Endothelial cell of umbilical vein (primary cell): ENCODE measurements at places on chromosomes 6 and 20.

- no peak overlapping the region for H3K27ac ChIP-seq
- no peak overlapping the region for H3K4me3 ChIP-seq
- peaks cover 29% of the 10 kb centered on the region for H3K36me3 ChIP-seq
- DNase-seq = peak; percentile 74
- H3K4me1 ChIP-seq = peaks cover 7% of the 10 kb centered on the region
- H3K27me3 ChIP-seq = no peaks in the 10 kb centered on the region
These were observed 12.5 kb downstream of the CDC5L start for GRCh38 chr6:44399991-44400390.

GRCh38 chr20:11891776-11892545 lies 25.7 kb upstream of the BTBD3 start:
- DNase-seq = peak; percentile 79
- no peaks in the 10 kb centered on the region for H3K36me3 ChIP-seq
- H3K27me3 ChIP-seq = no peaks in the 10 kb centered on the region
- peak overlapping the region; percentile 62 for H3K27ac ChIP-seq
- H3K4me1 ChIP-seq = peaks cover 19% of the 10 kb centered on the region

GRCh38 chr6:108091288-108091687 lies 16.7 kb upstream of the OSTM1 start:
- peaks cover 3% of the 10 kb centered on the region for H3K27me3 ChIP-seq
- H3K4me1 ChIP-seq = no peaks in the 10 kb centered on the region
- DNase-seq = no peak
- H3K36me3 ChIP-seq = no peaks in the 10 kb centered on the region
- H3K4me3 ChIP-seq = no peak overlapping the region

DNA sequence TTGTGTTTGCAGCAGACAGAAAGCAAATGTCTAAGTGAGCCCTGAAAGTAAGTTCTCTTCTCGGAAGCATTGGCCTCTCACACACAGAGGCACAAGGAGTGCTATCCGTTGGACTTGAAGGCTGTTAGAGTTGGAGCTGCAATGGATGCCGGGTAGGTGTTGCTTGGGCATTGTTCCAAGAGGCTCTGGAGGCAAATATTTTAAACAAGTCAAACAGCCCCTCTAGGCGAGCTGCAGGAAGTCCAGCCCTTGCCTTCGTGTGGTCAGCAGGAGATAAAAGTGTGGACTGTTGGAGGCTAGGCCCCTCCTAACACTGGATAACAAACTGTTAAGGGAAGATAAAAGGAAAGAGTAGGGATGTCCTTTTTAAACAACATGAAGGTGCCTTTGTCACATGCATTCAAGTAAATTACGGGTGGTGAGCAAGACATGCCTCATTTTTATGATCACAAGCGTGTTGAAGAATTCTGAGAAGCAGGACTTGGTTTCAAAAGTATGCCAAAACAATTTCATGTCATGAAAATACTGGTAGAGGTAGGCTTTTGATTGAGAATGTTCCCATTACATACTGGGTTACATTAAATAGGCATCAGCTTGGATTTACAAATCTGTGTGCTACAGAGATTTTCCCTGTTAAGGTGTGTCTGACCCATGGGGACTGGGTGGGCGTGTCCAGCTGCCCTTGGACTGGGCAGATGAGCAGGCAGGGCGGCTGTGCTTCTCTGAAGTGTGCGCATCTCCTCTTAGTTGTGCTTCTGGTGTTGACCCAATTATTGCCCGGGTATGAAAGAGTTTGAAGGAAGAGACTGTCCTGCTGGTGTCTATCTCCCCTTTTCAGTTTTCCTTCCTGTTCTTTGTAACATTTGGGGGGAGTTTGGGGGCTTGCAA lies 57.5 kb downstream of the RREB1 start:
- peaks cover 9% of the 10 kb centered on the region for H3K4me1 ChIP-seq
- no peak overlapping the region for H3K4me3 ChIP-seq
- no peak for DNase-seq
- no peaks in the 10 kb centered on the region for H3K27me3 ChIP-seq
- no peaks in the 10 kb centered on the region for H3K36me3 ChIP-seq
- no peak overlapping the region for H3K27ac ChIP-seq

- no peak overlapping the region for H3K27ac ChIP-seq
- no peak for DNase-seq
- H3K27me3 ChIP-seq = no peaks in the 10 kb centered on the region
- no peak overlapping the region for H3K4me3 ChIP-seq
- H3K4me1 ChIP-seq = peaks cover 37% of the 10 kb centered on the region
These were observed 212.0 kb upstream of the DTNBP1 start for GRCh38 chr6:15874821-15875220.

GRCh38 chr6:37077905-37078296 lies 72.4 kb downstream of the FGD2 start:
- no peaks in the 10 kb centered on the region for H3K36me3 ChIP-seq
- H3K27ac ChIP-seq = no peak overlapping the region
- no peak for DNase-seq
- no peaks in the 10 kb centered on the region for H3K4me1 ChIP-seq
- no peak overlapping the region for H3K4me3 ChIP-seq

DNA sequence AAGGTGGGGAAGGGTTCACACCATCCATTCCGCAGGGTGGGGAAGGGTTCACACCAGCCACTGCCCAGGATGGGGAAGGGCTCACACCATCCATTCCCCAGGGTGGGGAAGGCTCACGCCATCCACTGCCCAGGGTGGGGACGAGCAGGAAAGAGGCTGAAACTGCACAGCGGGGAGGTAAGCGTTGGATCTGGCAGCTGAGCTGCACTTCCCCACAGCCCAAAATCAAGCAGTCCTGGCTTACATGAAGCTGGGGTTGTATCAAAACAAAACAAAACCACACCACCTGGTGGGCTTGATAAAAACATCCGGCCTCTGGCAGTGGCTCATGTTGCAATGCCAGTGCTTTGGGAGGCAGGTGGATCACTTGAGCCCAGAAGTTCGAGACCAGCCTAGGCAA lies 268.5 kb downstream of the TAF4 start:
- H3K4me1 ChIP-seq = no peaks in the 10 kb centered on the region
- no peak overlapping the region for H3K27ac ChIP-seq

- H3K4me3 ChIP-seq = no peak overlapping the region
- no peak for DNase-seq
- no peaks in the 10 kb centered on the region for H3K27me3 ChIP-seq
- peaks cover 13% of the 10 kb centered on the region for H3K4me1 ChIP-seq
- no peak overlapping the region for H3K27ac ChIP-seq
These were observed 43.5 kb downstream of the ZFAND3 start for GRCh38 chr6:37862992-37863391.

- no peak overlapping the region for H3K4me3 ChIP-seq
- H3K36me3 ChIP-seq = no peaks in the 10 kb centered on the region
- peaks cover 8% of the 10 kb centered on the region for H3K27me3 ChIP-seq
These were observed 5.3 kb upstream of the BPIFB1 start for GRCh38 chr20:33277471-33278441.

DNA sequence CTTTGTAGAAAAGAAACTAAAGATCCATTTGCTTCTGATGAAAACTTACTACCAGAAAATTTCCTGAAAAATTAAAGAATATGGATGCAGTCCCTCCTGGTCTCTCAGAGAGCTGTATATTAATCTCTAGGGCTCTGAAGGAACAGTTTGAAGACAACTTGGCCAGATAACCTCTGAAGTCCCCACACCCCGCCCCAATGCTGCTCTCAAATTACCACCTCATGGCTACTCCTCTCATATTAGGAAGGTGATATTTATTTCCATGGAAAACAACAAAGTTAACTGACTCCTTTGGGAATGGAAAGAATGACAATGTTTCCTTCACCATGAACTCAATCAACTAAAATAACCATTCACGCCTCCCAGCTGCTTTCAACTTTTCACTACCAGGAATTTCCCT lies 408.4 kb upstream of the FLRT3 start:
- no peaks in the 10 kb centered on the region for H3K27me3 ChIP-seq
- H3K4me1 ChIP-seq = no peaks in the 10 kb centered on the region
- H3K27ac ChIP-seq = no peak overlapping the region
- DNase-seq = no peak
- no peaks in the 10 kb centered on the region for H3K36me3 ChIP-seq

- H3K4me1 ChIP-seq = no peaks in the 10 kb centered on the region
- H3K4me3 ChIP-seq = no peak overlapping the region
- no peaks in the 10 kb centered on the region for H3K27me3 ChIP-seq
- H3K27ac ChIP-seq = no peak overlapping the region
- no peaks in the 10 kb centered on the region for H3K36me3 ChIP-seq
These were observed 85.6 kb upstream of the KHDRBS2 start for GRCh38 chr6:62371453-62372210.

GRCh38 chr6:105645958-105646357 lies 243.1 kb upstream of the PREP start:
- no peaks in the 10 kb centered on the region for H3K27me3 ChIP-seq
- H3K4me3 ChIP-seq = no peak overlapping the region
- no peaks in the 10 kb centered on the region for H3K4me1 ChIP-seq
- no peaks in the 10 kb centered on the region for H3K36me3 ChIP-seq

DNA sequence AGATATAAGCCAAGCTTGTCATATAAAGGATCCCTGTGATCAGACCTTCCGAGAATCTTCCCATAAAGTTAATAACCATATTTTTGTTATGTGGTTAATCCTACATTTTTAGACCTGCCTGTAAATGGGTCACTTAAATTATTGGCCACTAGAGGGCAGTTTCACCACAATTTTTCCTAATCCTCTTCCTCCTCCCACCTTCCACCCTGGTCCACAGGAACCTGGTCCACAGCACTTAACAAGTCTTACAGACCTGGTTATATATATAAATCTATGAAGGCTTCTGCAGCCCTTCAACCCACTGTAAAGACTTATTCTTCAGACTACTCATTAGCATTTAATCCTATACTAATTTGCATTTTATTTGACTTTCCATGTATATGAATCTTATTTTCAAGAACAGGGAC lies 28.3 kb downstream of the MRS2 start:
- no peaks in the 10 kb centered on the region for H3K4me1 ChIP-seq
- no peaks in the 10 kb centered on the region for H3K27me3 ChIP-seq
- no peak overlapping the region for H3K4me3 ChIP-seq
- peak; percentile 55 for DNase-seq

DNA sequence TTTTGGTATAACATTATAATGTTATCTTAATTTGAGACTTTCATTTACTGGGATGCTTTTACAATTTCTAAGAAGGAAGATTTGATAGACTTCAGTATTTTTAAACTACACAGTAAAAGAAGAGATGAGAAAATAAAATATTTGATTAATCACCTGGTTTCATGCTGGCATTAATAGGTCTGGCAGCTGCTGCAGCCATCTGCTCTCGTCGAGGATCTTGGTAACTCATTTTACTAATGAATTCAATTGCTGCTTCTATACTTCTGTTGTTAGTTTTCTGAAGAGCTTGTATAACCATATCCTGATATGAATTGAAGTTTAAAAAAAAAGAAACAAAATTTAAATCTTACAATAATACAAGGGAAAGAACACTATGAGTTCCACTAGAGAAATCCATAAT lies 23.0 kb downstream of the LATS1 start:
- no peak overlapping the region for H3K27ac ChIP-seq
- no peak for DNase-seq
- H3K27me3 ChIP-seq = no peaks in the 10 kb centered on the region
- H3K4me1 ChIP-seq = no peaks in the 10 kb centered on the region
- H3K36me3 ChIP-seq = peaks cover 4% of the 10 kb centered on the region

DNA sequence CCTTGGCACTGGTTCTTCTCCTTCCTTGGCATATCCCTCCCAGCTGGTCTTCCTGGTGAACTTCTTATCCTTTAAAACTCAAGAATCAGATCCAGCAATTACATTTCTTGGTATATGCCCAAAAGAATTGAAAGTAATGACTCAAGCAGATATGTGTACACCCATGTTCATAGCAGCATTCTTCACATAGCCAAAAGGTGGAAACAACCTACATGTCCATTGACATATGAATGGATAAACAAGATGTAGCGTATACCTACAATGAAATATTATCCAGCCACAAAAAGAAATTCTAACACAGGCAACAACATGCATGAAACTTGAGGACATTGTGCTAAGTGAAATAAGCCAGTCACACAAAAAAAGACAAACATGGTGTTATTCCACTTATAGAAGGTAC lies 103.7 kb upstream of the NT5E start:
- DNase-seq = no peak
- H3K4me1 ChIP-seq = no peaks in the 10 kb centered on the region
- H3K27me3 ChIP-seq = peaks cover 2% of the 10 kb centered on the region
- no peaks in the 10 kb centered on the region for H3K36me3 ChIP-seq
- H3K27ac ChIP-seq = no peak overlapping the region

DNA sequence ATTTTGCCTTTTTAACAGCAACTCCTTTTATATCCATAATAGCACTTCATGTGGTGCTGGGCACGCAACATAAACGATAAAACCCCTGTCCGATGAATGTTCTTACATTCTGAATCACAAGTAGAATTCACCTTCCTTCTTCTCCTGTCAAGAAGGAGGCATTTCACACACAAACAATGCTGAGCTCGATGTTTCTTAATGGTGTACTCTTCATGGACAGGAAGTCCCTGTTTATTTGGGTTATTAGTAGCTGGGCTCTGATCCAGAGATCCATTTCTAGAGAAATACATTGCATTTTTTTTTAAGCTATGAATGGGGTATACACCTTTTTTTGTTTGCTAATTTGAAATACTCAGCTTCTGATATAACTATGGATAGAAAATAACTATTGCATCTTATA lies 82.4 kb downstream of the PPP1R3G start:
- no peaks in the 10 kb centered on the region for H3K36me3 ChIP-seq
- no peaks in the 10 kb centered on the region for H3K27me3 ChIP-seq
- no peak overlapping the region for H3K4me3 ChIP-seq
- H3K27ac ChIP-seq = no peak overlapping the region

- no peaks in the 10 kb centered on the region for H3K27me3 ChIP-seq
- DNase-seq = no peak
- no peaks in the 10 kb centered on the region for H3K4me1 ChIP-seq
- no peak overlapping the region for H3K27ac ChIP-seq
- no peaks in the 10 kb centered on the region for H3K36me3 ChIP-seq
- H3K4me3 ChIP-seq = no peak overlapping the region
These were observed 63.3 kb downstream of the YTHDF1 start for GRCh38 chr20:63152322-63153253.

GRCh38 chr6:87274660-87275274 lies 47.6 kb upstream of the SMIM8 start:
- no peak overlapping the region for H3K27ac ChIP-seq
- H3K4me3 ChIP-seq = no peak overlapping the region
- H3K27me3 ChIP-seq = peaks cover 4% of the 10 kb centered on the region
- H3K36me3 ChIP-seq = no peaks in the 10 kb centered on the region
- no peaks in the 10 kb centered on the region for H3K4me1 ChIP-seq

- no peaks in the 10 kb centered on the region for H3K27me3 ChIP-seq
- H3K4me1 ChIP-seq = peaks cover 12% of the 10 kb centered on the region
- no peak for DNase-seq
- no peak overlapping the region for H3K27ac ChIP-seq
- no peak overlapping the region for H3K4me3 ChIP-seq
These were observed 14.0 kb downstream of the CST3 start for GRCh38 chr20:23623666-23624323.
